Activated CD8-positive, alpha-beta T cell treated with anti-CD3 and anti-CD28 coated beads for 36 hours (primary cell): ENCODE measurements at places on chromosomes 2 and 18.

DNA sequence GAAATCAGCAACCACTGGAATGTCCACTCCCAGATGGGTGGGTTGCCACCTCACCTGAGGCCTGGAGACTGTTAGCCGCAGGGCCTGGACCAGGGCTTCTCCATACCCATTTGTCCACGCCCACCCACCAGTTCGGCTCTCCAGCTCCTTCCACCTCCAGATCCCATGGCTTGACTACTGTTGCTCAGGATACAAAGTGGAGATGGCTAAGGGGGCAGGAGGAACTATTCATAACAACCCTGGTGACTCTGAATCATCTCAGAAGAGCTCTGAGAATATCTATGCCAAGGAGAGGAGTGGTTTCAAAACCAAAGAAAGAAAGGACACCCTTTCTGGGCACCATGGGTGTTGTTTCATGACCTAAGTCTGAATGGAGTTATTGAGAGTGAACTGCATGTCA, 145.8 kb downstream of the LAMA3 start:
- no peak overlapping the region for H3K27ac ChIP-seq
- H3K36me3 ChIP-seq = no peaks in the 10 kb centered on the region
- DNase-seq = no peak
- no peaks in the 10 kb centered on the region for H3K27me3 ChIP-seq
- H3K4me3 ChIP-seq = no peak overlapping the region

DNA sequence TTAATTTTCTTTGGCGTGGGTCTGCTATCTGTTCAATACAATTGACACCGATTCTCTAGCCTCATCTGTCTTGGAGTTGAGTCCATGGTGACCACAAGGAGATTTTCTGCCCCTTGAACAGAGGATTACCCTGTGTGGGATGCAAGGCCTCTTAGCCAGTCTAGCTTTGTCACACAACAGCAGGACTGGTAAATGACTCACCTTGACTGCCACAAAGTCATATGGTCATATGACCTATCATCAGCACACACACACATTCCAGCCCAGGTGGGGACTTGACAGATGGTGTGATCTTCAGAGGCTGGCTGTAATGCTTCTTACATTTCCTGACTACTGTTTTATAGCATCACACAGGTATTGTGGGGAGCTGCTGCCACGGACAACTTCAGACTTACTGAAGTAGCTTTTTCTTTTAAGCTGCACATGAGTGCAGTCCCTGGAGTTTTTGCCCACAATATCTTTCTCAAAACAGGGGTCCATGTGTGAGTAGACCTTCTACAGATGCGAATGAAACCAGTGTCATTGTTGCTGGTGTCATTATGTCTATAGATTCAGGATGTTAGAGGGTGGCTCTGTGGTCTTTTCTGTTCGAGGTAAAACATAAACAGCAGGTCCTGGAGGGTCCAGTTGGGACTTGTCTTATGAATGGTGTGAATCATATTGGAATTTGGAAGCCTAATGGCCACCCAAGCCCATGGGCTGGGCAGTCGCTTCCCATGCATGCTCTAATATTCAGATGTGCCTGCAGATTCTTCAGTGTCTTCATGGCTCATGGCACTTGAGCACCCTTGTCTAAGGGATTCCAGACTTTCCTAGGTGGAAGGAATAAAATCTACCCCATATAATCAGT, 18.6 kb upstream of the ACOXL start:
- no peaks in the 10 kb centered on the region for H3K4me1 ChIP-seq
- no peaks in the 10 kb centered on the region for H3K36me3 ChIP-seq
- peaks cover 25% of the 10 kb centered on the region for H3K27me3 ChIP-seq
- no peak overlapping the region for H3K27ac ChIP-seq
- H3K4me3 ChIP-seq = no peak overlapping the region
- peak; percentile 44 for DNase-seq

DNA sequence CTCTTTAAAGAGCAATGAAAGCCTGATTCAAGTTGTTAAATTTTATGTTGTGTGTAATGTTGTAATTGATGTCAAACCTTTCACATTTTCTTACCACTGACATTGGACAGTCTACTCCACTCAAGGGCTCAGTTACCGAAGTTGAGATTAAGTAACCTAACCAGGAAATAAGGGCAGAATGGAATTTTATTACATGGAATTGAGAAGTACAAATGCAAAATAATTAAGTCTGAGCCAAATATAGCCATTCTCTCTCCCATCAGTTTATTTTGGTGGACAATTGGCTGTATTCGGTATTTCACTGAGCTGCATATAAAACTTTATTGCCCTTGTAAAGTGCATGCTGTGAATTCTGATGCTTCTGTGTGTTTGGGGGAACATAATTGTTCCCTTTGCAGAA, 231.5 kb downstream of the TTC32 start:
- no peaks in the 10 kb centered on the region for H3K36me3 ChIP-seq
- peaks cover 11% of the 10 kb centered on the region for H3K27me3 ChIP-seq
- DNase-seq = no peak
- H3K4me3 ChIP-seq = no peak overlapping the region
- no peak overlapping the region for H3K27ac ChIP-seq

- H3K4me1 ChIP-seq = no peaks in the 10 kb centered on the region
- peaks cover 3% of the 10 kb centered on the region for H3K27me3 ChIP-seq
- H3K4me3 ChIP-seq = no peak overlapping the region
- H3K27ac ChIP-seq = no peak overlapping the region
These were observed 107.1 kb upstream of the TPO start for GRCh38 chr2:1306014-1306686.

- H3K4me3 ChIP-seq = no peak overlapping the region
- H3K27ac ChIP-seq = no peak overlapping the region
- no peak for DNase-seq
- H3K4me1 ChIP-seq = no peaks in the 10 kb centered on the region
These were observed 262.1 kb downstream of the PRKCE start for GRCh38 chr2:45913539-45913938.

- no peak for DNase-seq
- no peak overlapping the region for H3K4me3 ChIP-seq
- H3K27ac ChIP-seq = no peak overlapping the region
- no peaks in the 10 kb centered on the region for H3K36me3 ChIP-seq
- no peaks in the 10 kb centered on the region for H3K4me1 ChIP-seq
These were observed 648.0 kb downstream of the CCDC85A start for GRCh38 chr2:56831780-56832179.

GRCh38 chr2:170145191-170145590, 32.8 kb upstream of the MYO3B start:
- H3K27me3 ChIP-seq = peaks cover 2% of the 10 kb centered on the region
- H3K4me1 ChIP-seq = no peaks in the 10 kb centered on the region
- H3K27ac ChIP-seq = no peak overlapping the region
- DNase-seq = no peak
- H3K4me3 ChIP-seq = no peak overlapping the region

- H3K4me1 ChIP-seq = no peaks in the 10 kb centered on the region
- H3K36me3 ChIP-seq = no peaks in the 10 kb centered on the region
- no peak overlapping the region for H3K4me3 ChIP-seq
These were observed 71.5 kb downstream of the GREB1L start for GRCh38 chr18:21313576-21313975.

DNA sequence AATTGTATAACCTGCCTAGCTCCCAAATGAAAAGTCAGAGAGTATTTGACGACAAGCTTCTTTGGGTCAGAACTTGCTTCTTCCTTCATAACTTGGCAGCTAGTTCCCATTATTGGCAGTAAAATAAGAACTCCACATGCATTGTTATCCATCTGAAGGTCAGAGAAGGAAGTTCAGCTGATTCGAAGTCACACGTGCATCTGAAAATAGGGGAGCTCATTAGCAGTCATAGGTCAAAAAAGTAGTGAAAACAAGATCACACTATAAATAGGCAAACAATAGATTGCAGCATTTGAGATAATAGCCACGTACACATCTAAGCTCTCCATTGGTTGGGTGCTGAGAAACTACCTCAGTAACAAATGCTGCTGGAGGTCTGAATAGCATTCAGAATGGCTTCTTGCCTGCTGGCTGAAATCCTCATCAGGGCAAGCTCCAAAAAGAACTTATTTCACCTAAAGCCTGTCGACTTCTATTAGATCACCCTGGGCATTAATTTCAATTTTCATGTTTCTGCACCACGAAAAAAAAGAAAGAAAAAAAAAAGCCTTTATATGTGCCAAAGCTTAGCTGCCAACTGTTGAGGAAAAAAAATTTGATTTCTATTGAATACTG, 1492.9 kb upstream of the CELF4 start:
- H3K4me1 ChIP-seq = no peaks in the 10 kb centered on the region
- H3K27ac ChIP-seq = no peak overlapping the region
- DNase-seq = no peak
- no peak overlapping the region for H3K4me3 ChIP-seq
- no peaks in the 10 kb centered on the region for H3K27me3 ChIP-seq

GRCh38 chr2:201574766-201575165, 68.5 kb downstream of the TMEM237 start:
- no peak for DNase-seq
- no peaks in the 10 kb centered on the region for H3K27me3 ChIP-seq
- no peaks in the 10 kb centered on the region for H3K36me3 ChIP-seq
- no peak overlapping the region for H3K4me3 ChIP-seq
- peaks cover 8% of the 10 kb centered on the region for H3K4me1 ChIP-seq
- H3K27ac ChIP-seq = no peak overlapping the region

DNA sequence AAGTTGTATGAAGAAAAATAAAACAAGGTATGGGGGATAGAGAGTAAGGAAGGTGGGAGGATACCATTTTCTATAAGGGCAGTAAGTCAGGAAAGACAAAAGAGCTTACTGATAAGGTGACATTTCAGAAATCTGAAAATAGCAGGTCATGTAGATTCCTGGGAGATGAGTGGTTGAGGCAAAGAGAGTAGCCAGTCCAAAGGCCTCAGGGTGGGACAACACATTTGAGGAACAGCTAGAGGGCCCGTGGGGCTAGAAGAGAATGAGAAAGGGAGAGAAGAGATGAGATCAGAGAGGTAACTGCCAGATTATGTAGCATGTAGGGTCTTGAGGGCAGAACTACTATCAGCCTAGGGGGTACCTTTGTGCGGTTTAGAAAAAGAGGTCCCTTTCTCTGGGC, 2.9 kb downstream of the CLHC1 start:
- DNase-seq = no peak
- H3K36me3 ChIP-seq = peaks cover 47% of the 10 kb centered on the region
- H3K4me3 ChIP-seq = no peak overlapping the region

GRCh38 chr2:191453761-191454160, 208.6 kb downstream of the MYO1B start:
- H3K27me3 ChIP-seq = peaks cover 3% of the 10 kb centered on the region
- no peak overlapping the region for H3K4me3 ChIP-seq
- H3K4me1 ChIP-seq = no peaks in the 10 kb centered on the region

GRCh38 chr2:181324912-181325311, 132.3 kb upstream of the ITGA4 start:
- no peaks in the 10 kb centered on the region for H3K27me3 ChIP-seq
- no peak overlapping the region for H3K27ac ChIP-seq
- peaks cover 19% of the 10 kb centered on the region for H3K4me1 ChIP-seq
- no peak for DNase-seq

DNA sequence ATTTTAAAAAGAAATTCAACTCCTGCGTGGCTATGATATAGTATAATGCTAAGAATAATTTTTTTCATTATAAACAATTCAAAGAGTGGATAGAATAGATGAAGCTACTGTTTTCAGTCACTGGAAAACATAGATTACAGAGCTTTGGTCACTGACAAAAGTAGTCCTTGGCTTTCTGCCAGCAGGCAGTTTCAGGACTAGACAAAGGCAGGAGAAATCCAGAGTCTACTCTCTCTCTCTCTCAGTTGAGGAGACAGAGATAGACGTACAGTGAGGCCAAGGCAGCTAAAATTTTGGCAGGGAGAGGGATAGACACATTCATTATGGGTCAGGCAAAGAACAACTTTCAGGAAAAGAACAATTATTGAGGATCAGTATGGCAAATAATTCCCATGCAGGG, 491.4 kb upstream of the CRIM1 start:
- H3K36me3 ChIP-seq = no peaks in the 10 kb centered on the region
- H3K4me1 ChIP-seq = no peaks in the 10 kb centered on the region
- no peak for DNase-seq
- H3K4me3 ChIP-seq = no peak overlapping the region

DNA sequence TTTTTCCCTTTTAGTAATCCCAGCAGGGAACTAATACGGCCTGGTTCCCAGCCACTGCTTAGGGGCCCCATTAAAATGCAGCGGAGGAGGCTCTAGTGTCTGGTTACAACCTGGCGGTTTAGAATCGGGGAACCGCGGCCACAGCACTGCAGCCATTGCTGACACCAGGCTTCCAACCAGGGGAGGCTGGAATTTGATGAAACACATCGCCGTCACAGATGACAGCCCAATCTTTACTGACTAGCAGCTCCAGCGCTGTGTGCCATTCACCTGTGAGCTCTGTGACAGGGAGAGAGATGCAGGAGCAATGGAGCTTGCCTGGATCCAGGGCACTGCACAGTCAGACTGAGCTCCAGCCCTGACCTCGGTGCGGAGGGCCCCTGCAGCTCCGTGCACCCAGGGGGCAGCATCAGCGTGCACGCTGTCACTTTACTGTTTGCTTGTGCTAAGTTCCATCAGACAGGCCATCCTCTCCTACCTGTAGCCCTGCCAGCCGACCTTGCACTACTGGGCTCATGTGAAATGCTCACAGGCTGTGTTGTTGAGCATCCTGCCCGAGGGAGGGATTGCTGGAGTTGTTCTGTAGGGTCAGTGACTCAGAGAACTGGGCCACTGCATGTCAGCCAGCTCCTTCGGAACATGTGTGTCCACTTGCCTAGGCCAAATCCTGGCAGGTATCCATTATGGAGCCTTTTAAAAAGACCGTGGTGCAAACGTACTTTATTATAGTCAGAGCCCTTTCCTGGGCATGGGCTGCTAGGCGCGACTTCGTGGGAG, 203.5 kb downstream of the SEPTIN10 start:
- H3K4me3 ChIP-seq = no peak overlapping the region
- H3K27me3 ChIP-seq = no peaks in the 10 kb centered on the region
- no peaks in the 10 kb centered on the region for H3K36me3 ChIP-seq
- H3K27ac ChIP-seq = no peak overlapping the region

GRCh38 chr2:58357521-58357920, 116.4 kb upstream of the FANCL start:
- H3K4me3 ChIP-seq = no peak overlapping the region
- no peaks in the 10 kb centered on the region for H3K4me1 ChIP-seq
- peaks cover 32% of the 10 kb centered on the region for H3K27me3 ChIP-seq

- no peaks in the 10 kb centered on the region for H3K36me3 ChIP-seq
- no peak for DNase-seq
- H3K27me3 ChIP-seq = peaks cover 7% of the 10 kb centered on the region
These were observed 155.3 kb upstream of the TWIST2 start for GRCh38 chr2:238692562-238692961.

GRCh38 chr2:198390670-198391069, 586.3 kb downstream of the PLCL1 start:
- DNase-seq = no peak
- H3K36me3 ChIP-seq = no peaks in the 10 kb centered on the region
- H3K27me3 ChIP-seq = peaks cover 6% of the 10 kb centered on the region
- no peak overlapping the region for H3K4me3 ChIP-seq
- no peaks in the 10 kb centered on the region for H3K4me1 ChIP-seq

- peaks cover 44% of the 10 kb centered on the region for H3K36me3 ChIP-seq
- no peak for DNase-seq
- H3K27ac ChIP-seq = peak overlapping the region; percentile 63
These were observed 33.3 kb downstream of the NEMP2 start for GRCh38 chr2:190501231-190501630.

- peak overlapping the region; percentile 85 for H3K27ac ChIP-seq
- H3K27me3 ChIP-seq = no peaks in the 10 kb centered on the region
- DNase-seq = no peak
- no peaks in the 10 kb centered on the region for H3K36me3 ChIP-seq
These were observed 69.1 kb downstream of the PHLPP1 start for GRCh38 chr18:62784338-62784965.

- no peak overlapping the region for H3K4me3 ChIP-seq
- peaks cover 40% of the 10 kb centered on the region for H3K36me3 ChIP-seq
- H3K27ac ChIP-seq = no peak overlapping the region
- H3K4me1 ChIP-seq = peaks cover 31% of the 10 kb centered on the region
These were observed 20.0 kb downstream of the SRBD1 start for GRCh38 chr2:45591073-45591472.
